ENCODE measurements at places on chromosomes 3 and 15.

DNA sequence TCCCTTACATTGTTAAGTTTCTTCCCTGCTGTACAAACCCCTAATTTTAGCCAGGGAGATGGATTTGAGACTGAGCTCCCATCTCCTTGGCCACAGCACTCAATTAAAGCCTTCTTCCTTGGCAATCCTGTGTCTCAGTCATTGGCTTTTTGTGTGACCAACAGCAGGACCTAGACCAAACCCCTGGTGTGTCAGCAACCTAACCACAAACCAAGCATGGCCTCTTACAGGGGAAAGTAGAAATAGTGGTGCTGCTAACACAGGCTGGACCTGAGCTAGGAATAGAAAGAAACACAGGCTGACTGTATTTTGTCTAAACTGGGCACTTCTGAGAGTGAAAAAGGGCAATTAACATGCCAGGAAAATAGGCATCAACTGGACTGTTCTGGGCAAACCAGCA is 37.9 kb downstream of the PPCDC start:
- no peak for DNase-seq

DNA sequence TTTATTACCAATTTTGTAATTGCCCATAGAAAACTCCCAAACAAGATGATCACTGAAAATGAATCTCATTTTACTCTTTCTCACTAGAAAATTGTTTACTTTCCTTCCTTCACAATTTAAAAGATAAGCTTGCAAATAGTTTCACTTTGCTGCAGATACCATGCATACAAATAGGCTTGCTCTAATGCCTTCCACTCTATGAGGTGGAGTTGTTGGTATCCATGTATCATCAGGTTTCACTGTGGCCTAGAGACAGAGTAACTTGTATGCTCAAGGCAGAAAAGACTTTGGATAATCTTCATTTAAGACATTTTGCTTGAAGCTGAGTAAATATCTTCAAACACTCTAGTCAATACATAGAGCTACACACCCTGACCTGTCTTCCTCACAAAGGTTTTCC is 60.8 kb downstream of the RYK start:
- no peak for DNase-seq

GRCh38 chr3:177894081-177894728 is 642.0 kb upstream of the KCNMB2 start:
- DNase-seq: no peak

GRCh38 chr15:35867356-35867755 is 321.4 kb upstream of the DPH6 start:
- no peak for DNase-seq

GRCh38 chr15:61057376-61057775 is 171.7 kb downstream of the RORA start:
- no peak for DNase-seq

GRCh38 chr3:135169651-135170050 is 374.6 kb downstream of the EPHB1 start:
- DNase-seq: no peak

DNA sequence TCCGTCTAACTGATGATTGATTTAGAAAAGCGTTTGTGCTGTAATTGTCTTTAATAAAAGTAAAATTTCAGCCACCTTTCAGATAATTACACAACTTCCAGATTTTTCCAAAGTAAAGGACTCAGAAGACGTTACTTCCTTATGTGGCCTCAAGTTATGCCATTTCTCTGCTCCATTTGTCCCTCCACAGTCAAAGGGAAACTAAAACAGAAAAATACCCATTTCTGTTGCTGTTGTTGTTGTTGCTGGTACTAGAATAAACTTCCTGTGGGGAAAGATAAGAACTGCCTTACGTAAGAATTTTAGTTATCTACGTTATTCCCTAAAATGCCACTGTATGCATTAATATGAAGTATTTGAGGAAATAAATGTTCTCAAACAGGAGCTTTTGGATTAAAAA is 153.9 kb downstream of the P3H2 start:
- no peak for DNase-seq

GRCh38 chr3:194836661-194837060 is 151.0 kb downstream of the FAM43A start:
- DNase-seq: no peak

GRCh38 chr3:12415014-12415680 is 69.1 kb upstream of the TSEN2 start:
- DNase-seq: no peak

- no peak for DNase-seq
These were observed 9.6 kb downstream of the DNAJC19 start for GRCh38 chr3:180979961-180980360.

DNA sequence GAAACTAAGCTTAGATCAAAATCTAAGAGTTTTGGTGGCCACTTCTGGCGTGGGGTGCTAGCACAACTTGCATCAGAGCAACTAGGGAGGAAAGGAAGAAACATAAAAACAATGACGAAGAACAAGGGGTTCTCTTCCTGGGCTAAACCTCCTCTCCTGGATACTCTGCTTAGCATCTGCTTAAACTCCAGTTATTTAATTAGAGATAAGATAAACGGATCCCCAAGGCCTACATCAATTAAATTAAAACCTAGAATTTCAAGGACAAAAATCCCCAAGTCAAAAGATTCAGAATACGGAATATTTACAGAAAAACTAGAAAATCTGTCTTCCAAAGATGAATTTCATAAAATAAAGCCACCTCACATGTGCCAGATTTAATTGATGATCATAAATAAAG is 281.9 kb downstream of the SHOX2 start:
- DNase-seq: no peak

GRCh38 chr3:12969486-12969885 is 103.7 kb downstream of the IQSEC1 start:
- no peak for DNase-seq

DNA sequence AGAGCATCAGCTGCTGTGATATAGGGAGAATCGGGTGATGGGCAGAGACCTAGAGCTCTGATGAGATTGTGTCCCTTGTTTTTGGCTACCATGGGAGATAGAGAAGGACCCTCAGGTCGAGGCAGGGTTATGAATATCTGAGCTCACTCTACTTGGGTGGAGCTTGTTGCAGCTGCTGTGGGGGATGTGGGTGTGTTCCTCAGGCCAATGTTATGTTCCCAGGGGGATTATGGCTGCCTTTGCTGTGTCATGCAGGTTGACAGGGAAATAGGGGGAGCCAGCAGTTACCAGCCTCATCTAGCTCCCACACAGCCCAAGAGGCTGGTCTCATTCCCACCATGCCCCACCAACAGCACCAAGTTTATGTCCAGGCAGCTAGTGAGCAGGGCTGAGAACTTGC is 131.5 kb downstream of the TRIM42 start:
- no peak for DNase-seq

DNA sequence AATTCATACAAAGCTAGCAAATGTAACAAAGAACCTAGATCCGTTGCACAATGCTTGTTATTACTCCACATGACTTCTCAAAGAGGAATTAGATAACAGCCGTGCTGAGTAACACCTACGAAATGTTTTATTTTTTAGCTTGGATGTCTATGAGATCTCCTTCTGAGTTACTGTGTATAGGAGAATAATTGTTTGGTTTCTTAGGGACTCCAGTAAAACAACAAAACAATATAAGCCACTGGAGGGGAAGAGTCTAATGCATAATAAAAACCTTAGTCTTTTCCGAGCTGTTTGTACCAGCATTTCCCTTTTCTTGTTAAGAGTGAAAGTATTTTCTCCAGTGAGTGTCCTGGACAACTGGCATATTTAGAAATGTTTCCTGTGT is 15.6 kb downstream of the SNAP23 start:
- no peak for DNase-seq

GRCh38 chr3:112598731-112599130 is 36.9 kb downstream of the SLC35A5 start:
- no peak for DNase-seq

GRCh38 chr3:24471486-24471885 is 23.2 kb downstream of the THRB start:
- no peak for DNase-seq

- DNase-seq: no peak
These were observed 2.7 kb downstream of the TM4SF19 start for GRCh38 chr3:196335503-196335948.

DNA sequence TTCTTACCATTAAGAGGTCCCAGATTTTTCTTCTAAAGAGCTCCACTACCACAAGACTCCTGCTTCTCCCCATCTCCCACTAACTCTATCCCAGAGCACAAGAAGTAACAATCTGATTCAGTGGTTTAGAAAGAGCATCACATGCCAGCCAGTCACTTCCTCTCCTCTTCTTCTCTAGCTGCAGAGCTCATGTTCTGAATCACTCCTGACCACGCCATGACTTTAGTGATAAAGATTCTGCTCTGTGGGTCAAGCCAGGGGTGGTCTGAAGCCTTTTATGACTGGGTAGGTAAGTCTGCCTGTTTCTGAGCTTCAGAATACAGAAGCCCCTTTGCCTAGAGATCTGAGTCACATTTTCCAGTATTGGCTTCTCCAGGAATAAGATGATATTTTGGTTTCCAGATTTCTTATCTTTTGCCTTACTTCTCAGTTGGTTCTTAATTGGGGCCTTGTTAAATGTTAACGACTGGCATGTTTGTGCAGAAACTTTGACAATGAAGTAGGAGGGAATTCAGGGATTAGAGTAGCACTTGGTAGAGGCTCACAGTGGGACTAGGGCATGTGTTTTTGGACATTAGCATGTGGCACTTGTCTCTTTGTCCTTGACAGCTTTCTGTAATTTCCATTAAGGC is 27.6 kb upstream of the ADAMTSL3 start:
- DNase-seq: no peak

- DNase-seq: no peak
These were observed 4.4 kb upstream of the BAHD1 start for GRCh38 chr15:40436116-40436891.

GRCh38 chr3:78798266-78798832 is 969.4 kb downstream of the ROBO1 start:
- no peak for DNase-seq

GRCh38 chr3:195269375-195270078 is 1.4 kb downstream of the XXYLT1 start:
- no peak for DNase-seq

DNA sequence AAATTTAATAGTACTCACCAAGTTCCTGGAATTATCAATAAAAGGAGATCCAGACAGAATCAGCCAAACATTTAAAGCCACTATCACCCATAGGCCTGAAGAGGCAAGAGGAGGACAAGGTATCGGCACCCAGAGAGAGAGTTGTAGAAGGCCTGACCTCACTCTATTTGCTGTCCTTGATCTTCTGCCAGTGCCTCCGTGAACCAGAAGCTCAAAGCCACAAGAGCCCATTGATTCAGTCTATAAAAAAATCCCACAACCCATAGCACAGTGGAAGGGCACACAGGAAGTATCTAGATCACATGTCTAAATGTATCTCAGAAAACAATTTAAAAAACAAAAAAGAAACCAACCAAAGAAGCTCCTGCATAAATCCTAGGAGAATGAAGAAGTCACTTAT is 68.6 kb upstream of the FAM174B start:
- no peak for DNase-seq

- no peak for DNase-seq
These were observed 19.4 kb downstream of the RASGRP1 start for GRCh38 chr15:38545179-38545578.

DNA sequence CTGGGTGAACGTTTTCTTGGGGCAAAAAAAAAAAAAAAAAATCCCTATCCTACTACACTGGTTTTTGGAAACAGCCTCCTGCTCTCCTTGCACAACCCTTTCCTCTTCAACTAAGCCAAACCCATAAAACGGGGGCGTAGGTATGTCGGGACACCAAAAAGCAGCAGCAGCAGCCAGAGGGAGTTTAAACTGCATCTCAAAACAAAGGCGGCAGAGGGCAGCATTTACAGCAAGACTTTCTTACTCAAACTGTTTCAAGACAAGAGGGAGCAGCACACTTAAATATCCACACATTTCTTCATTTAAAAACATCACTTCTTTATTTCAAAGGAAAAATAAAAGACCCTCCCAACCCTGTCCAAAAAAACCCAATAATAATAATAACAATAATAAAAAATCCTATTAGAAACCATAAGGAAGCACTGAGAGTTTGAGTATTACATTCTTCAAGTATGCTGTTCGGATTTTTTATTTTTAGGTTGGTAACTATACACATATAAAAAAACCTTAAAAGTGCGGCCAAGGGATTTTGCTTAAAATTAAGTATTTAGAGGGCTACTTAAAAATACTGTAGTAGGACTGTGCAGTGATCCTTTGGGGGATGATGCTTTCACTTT is 43.9 kb upstream of the PLXND1 start:
- DNase-seq: peak; percentile 83

DNA sequence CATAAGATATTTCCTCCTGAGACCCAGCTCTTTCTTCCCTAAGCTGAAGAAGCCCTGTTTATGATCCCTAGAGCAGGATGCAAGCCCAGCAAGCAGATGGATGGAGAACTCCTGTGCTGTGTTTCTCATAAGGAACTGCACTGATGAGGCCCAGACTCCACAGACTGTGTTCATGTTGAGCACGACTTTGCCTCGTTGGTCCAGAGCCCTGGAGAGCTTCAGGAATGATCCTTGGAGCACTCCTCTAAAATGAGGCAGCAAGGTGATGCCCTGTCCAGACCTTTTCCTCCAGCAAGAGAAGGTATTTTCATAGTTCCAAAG is 83.8 kb downstream of the MYLK start:
- DNase-seq: no peak

DNA sequence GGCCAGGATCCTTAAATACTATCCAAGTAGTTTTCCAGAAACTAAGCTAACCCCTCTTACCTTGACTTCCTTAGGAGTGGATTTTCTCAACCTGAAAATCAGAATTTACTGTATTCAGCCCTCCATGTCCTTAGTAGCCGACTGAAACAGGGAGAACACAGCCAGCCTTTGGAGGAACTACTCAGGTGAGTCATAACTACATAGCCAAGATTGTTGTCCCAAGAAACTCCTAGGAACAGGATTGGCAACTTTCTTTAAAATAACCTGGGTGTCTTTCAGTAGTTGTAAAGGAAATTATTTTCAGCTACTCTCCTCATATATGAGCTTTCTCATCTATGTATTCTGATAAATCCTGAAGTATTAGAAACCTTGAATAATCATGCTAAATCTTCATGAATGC is 22.3 kb downstream of the FANCD2OS start:
- no peak for DNase-seq

- no peak for DNase-seq
These were observed 6.7 kb downstream of the CGNL1 start for GRCh38 chr15:57382969-57383368.

DNA sequence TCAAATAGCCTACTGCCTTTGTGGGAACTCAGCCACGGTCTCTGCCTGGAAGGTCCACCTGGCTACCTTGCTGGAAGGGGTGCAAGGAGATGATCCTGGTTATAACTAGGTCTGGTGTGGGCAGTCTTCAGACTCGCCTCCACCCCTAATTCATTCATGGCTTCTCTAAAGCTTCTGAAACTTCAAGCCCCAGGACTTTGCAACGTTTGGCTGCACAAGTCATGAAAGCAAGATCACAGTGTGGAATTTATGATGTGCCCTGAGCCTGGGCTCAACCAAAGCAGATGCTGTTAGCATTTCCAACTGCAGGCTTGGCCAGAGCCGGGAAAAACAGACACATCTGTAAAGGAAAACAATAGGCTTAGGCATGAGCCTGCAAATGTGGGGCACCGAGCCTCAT is 200.4 kb upstream of the WNT5A start:
- no peak for DNase-seq

DNA sequence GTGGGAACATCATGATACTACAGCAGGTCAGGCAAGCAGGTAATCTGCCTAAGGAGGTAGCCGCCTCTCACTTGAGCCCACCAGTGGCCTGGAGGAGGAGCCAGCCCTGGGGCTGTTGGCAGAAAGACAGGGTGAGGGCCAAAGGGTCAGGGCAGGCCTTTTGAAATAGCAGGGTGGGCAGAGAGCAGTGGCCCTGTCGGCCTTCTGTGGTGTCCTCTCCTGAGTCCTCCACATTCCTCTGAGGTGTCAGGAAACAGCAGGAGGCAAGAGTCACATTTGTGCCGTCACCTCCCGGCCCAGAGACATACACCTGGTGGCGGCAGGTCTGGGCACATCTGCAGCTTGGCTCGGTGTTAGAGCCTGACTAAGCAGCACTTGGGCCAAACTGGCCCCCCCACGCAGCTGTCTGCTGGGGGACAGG is 3.9 kb upstream of the BNC1 start:
- peak; percentile 68 for DNase-seq

Measured in suprapubic skin (tissue), 4 donors.